ENCODE measurements at places on chromosomes 7 and 10. TPM values are rescaled to one million over a fixed set of nuclear protein-coding genes. Genes with fewer than 3 reads are reported as not detected.

AKR1C4 gene
- not detected for total RNA-seq

COL17A1 gene
- total RNA-seq, result under 0.01 TPM

PRKAR1B gene
- 35.5 TPM for total RNA-seq

COPG2 gene
- total RNA-seq, result 40.7 TPM

HSPB1 gene
- total RNA-seq, result 122 TPM

MSMB gene
- total RNA-seq, result not detected

ASIC3 gene
- total RNA-seq, result not detected

TRIP6 gene
- total RNA-seq, result 78.6 TPM

FBXO24 gene
- 0.86 TPM for total RNA-seq

AFAP1L2 gene
- 62.2 TPM for total RNA-seq

CYP3A4 gene
- not detected for total RNA-seq

GRID2IP gene
- not detected for total RNA-seq

PTPRN2 gene
- total RNA-seq, result not detected

TMEM176A gene
- not detected for total RNA-seq

SPAM1 gene
- total RNA-seq, result not detected

SHH gene
- total RNA-seq, result not detected

CAMK1D gene
- 5.7 TPM for total RNA-seq

TAC1 gene
- total RNA-seq, result not detected

PAX4 gene
- not detected for total RNA-seq

JAZF1 gene
- total RNA-seq, result 13.1 TPM

NEURL1 gene
- 1.5 TPM for total RNA-seq

GDF2 gene
- 0.14 TPM for total RNA-seq

CACNA2D1 gene
- total RNA-seq, result 63.0 TPM

CYP3A7 gene
- not detected for total RNA-seq

IPMK gene
- total RNA-seq, result 2.8 TPM

Data from placental pericyte (primary cell).